Esophagus squamous epithelium (tissue), 5 donors: ENCODE measurements at places on chromosomes 3 and 15.

GRCh38 chr3:114804099-114804498 lies 343.0 kb downstream of the ZBTB20 start:
- DNase-seq = no peak

DNA sequence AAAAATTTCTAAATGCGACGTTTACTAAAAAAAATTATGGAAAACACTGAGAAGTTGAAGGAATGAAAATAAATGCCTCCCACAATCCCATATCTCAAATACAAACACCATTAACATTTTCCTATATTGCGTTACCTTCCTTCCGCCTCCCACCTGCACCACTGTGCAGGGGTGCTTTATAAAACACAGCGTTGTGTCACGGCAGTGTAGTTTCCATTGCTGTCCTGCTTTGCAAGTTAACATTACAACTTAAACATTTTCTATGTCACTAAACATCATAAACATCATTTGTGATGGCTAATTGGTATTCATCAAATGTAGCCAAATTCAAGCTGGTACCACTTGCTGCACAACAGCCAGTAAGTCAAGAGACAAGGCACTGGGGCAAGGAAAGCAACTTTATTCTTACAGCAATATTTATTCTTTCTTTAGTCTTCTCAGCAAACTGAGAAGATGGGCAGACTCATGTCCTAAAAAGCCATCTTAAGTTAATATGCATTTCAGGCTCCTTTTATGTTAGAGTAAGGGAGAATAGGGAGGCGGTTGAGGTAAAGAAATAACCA lies 12.3 kb upstream of the FETUB start:
- no peak for DNase-seq

- no peak for DNase-seq
Observed at GRCh38 chr15:47405365-47406162, 311.7 kb upstream of the SEMA6D start.

- peak; percentile 79 for DNase-seq
Observed at GRCh38 chr15:75029378-75030022, 6.1 kb downstream of the PPCDC start.

GRCh38 chr15:92152983-92153382 lies 240.7 kb upstream of the ST8SIA2 start:
- no peak for DNase-seq

DNA sequence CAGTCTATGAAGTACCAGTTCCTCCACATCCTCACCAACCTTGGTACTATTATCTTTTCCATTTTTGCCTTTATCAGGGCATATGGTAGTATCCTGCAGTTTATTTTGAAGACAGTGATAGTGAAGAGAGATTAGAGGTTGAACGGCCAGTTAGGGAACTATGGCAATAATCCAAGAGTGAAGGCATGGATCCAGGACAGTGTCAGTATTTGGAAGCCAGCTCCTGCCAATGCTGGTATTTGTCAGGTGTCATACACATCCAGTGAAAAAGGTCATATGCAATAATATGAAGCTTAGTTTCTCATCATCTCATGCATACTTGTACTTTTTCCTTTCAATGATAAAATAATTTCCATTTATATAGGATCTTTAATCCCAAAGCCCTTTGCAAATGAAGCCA lies 56.8 kb upstream of the KCNMB2 start:
- DNase-seq = no peak

- no peak for DNase-seq
Observed at GRCh38 chr3:89699771-89700170, 592.4 kb downstream of the EPHA3 start.

GRCh38 chr15:38743147-38743546 lies 178.5 kb upstream of the RASGRP1 start:
- no peak for DNase-seq

- DNase-seq = no peak
Observed at GRCh38 chr15:52005748-52006701, 13.0 kb upstream of the MAPK6 start.

GRCh38 chr3:43791246-43791645 lies 100.5 kb downstream of the ABHD5 start:
- DNase-seq = no peak

DNA sequence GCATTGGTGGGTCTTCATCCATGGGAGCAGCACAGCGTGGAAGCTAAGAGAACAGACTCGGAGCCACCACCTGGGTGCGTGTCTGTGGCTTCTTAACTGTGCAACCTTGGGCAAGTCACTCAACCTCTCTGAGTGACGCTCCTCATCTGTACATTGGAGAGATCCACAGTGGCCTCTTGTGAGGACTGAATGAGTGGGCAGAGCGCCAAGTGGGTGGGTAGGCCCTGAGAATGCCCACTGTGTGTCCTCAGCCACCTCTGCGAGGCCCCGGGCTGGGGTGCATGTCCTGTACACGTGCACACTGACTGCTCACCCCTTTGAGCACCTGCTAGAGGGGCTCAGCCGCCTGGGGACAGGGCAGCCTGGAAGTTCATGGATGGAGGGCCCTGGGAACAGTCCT lies 99.6 kb upstream of the PRR23E start:
- DNase-seq = no peak

DNA sequence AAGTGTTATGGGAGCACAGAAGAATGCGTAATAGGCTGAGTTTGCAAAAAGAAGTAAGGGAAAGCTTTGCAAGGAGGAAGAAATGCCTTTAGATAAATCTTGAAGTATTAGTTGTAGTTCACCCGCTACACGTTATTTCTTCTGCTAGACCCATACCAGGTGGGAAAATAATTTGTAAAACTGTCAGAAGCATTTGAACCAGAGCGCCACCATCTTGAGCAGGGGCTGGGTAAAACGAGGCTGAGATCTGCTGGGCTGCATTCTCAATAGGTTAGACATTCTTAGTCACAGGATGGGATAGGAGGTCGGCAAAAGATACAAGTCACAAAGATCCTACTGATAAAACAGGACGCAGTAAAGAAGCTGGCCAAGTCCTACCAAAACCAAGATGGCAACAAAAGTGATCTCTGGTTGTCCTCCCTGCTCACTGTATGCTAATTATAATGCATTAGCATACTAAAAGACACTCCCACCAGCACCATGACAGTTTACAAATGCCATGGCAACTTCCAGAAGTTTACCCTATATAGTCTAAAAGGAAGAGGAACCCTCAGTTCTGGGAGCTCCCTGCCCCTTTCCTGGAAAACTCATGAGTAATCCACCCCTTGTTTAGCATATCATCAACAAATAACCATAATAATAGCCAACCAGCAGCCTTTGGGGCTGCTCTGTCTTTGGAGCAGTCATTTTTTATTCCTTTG lies 50.0 kb upstream of the ZNF280D start:
- DNase-seq = no peak

GRCh38 chr15:101161656-101162055 lies 90.2 kb downstream of the CHSY1 start:
- no peak for DNase-seq

GRCh38 chr3:123067689-123068600 lies 1.1 kb downstream of the PDIA5 start:
- DNase-seq = no peak

GRCh38 chr3:126419886-126420786 lies 25.4 kb downstream of the CFAP100 start:
- DNase-seq = no peak

DNA sequence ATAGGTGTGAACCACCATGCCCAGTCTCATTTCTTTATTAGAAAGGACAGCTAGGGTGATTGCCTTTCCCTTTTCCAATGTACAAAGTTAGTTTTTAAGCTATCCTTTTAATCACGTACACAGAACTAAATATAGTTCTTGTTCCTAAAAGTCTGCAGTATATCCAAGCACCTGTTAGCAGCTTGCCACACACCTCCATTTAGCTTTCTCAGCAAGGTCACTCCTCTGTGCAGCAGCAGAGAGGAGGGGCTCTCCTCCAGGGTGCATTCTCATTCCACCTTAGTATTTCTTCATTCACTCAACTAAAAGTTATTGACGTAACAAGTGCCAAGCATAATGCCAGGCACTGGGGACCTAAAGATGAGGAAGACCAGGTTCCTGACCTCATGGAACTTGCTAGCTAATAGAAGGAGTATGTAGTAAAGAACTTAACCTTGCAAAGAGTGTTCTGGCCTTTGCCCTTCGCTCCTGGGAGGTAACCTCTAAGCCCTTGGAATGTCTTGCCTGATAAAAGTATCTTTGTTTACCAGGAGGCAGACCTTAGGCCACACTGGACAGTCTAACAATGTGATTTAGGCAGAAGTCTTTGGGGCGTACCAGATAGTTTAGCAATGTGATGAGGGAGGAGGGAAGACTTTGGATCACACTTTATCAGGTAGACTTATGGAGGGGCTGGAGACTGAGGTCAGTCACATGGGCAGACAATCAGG lies 12.7 kb upstream of the PTPN9 start:
- no peak for DNase-seq

GRCh38 chr3:30752970-30753369 lies 141.5 kb downstream of the GADL1 start:
- no peak for DNase-seq

DNA sequence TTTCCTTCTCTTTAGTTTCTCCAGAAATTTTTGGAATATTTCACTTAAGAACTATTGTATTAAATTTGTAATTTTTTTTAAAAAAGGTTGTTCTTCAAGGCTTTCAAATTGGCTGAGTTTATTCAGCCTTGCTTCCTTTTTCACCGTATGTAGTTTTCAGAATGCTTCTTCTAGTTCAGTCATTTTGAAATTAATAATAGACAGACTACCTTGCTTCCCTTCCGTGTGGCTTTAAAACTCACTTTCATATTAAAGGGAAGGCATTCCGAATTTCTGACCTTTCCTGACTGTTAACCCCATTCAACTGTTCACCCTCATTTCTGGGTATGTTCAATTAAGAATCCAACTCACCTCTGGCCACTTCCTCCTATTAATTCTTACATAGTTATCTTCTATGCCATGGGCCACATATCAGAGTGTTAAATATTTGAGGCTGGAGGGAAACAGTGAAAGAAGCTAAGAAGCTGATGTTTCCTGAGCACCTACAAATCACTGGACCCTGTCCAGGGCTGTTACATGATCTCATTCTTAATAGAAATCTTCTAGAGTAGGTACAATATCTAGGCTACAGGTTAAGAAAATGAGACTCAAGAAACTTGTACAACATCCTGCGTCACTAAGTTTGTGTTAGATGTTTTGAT lies 237.5 kb downstream of the P3H2 start:
- no peak for DNase-seq

DNA sequence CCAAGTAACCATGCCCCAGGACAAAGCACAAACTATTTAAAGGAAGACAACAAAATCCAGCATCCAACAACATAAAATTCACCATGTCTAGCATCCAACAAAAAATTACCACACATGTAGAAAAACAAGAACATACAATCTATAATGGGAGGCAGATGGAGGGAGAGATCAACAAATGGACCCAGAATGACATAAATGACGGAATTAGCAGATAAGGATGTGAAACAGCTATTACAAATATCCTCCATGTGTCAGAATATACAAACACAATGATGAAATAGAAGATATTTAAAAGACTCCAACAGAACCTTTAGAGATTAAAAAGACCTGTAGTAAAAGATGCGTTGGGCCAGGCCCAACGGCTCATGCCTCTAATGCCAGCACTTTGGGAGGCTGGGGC lies 10.8 kb downstream of the LYSMD4 start:
- no peak for DNase-seq

- no peak for DNase-seq
Observed at GRCh38 chr3:171326717-171327440, 133.3 kb downstream of the TNIK start.

GRCh38 chr15:45263854-45264253 lies 11.8 kb downstream of the SLC28A2 start:
- no peak for DNase-seq

- DNase-seq = no peak
Observed at GRCh38 chr3:102687851-102688555, 253.2 kb downstream of the ZPLD1 start.
